ENCODE measurements at places on chromosomes 16 and 17.

GRCh38 chr16:26493751-26494150 is 573.0 kb upstream of the C16orf82 start:
- no peak for DNase-seq

GRCh38 chr16:88569614-88569984 is 604 bp upstream of the ZC3H18 start:
- DNase-seq = no peak

DNA sequence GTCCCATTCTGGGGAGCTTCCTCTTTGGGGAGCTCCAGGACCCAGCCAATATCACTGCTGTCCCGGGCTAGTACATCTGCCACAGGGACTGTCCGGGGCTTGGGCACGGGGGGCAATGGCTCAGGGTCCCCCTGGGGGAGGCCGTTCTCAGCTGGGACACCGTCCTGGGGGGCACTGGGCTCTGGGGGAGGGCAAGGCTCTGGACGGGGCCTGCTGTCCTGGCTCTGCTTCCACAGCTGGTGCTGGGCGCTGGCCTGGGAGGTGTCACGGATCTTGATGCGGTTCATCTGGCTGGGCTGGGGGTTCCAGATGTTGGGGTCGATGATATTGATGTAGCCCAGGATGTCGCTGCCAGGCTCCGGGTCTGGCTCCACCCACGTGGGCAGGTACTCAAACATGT is 26.1 kb downstream of the SLC5A10 start:
- no peak for DNase-seq

GRCh38 chr17:65848751-65849150 is 287.3 kb upstream of the AXIN2 start:
- DNase-seq = no peak

DNA sequence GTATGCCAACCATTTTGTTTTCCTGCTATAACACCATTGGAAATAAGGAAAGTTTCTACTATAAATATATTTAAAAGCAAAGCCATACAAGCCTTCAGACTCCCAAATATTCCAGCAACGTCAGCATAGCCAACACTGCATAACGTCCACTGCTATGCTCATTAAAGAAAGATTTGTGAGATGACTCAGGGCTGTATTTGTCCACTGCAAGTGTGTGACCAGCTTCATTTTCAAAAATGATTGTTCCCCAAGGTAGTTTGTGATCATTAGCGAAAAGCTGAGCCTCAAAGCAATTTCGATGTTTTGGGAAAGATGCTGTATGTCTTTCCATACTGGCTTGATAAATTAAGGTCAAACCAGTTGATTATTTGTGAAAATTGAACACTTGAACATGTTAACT is 14.9 kb upstream of the CCDC182 start:
- no peak for DNase-seq

GRCh38 chr17:46770818-46771560 is 47.5 kb downstream of the WNT3 start:
- DNase-seq = peak; percentile 27

- no peak for DNase-seq
Observed at GRCh38 chr17:64354824-64355535, 35.7 kb downstream of the PECAM1 start.

DNA sequence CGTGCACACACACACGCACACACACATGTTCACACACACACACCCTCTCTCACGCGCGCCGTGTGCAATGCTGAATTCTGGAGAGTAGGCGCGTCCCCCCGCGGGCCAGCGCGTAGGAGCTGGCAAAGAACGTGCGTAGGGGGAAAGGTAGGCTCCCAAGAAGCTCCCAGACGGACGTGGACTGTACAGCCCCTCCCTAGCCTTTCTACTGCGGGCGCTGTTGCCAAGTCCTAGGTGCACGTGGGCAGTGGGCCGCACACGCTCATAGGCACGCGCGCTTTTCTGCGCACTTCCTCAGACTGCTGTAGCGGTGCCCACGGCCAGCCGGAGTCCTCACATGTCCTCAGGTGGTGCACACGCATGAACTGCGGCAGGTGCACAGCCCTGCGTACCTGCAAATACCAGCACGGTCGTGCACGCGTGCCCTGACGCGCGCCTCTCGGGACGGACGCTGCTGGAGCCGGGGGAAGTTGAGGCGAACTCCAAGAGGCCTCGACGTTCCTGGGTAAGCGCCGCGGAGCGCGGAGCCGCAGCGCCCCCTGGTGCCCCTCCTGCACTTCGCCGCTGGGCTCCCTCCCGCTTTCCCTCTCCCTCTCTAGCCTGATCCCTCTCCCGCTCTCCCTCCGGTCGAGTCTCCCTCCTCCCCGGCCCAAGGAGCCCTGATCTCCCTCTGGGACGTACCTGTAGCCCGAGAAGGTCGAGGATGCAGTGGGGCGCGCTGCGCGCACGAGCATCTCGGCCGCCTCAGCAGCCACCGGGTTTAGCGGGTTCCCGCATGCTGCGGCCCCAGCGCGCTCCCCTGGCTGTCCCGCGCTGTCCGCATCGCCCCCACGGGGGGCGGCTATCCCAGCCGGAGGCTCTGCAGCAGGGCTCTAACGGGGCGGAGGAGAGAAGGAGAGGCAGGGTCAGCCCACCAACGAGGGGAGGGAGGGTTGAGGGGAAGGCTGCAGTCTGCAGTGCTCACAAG is 749 bp downstream of the GRIN2A start:
- DNase-seq = peak; percentile 41

- DNase-seq = no peak
Observed at GRCh38 chr17:56912105-56912999, 1.5 kb downstream of the TRIM25 start.

GRCh38 chr16:48864055-48864454 is 254.1 kb upstream of the N4BP1 start:
- no peak for DNase-seq

DNA sequence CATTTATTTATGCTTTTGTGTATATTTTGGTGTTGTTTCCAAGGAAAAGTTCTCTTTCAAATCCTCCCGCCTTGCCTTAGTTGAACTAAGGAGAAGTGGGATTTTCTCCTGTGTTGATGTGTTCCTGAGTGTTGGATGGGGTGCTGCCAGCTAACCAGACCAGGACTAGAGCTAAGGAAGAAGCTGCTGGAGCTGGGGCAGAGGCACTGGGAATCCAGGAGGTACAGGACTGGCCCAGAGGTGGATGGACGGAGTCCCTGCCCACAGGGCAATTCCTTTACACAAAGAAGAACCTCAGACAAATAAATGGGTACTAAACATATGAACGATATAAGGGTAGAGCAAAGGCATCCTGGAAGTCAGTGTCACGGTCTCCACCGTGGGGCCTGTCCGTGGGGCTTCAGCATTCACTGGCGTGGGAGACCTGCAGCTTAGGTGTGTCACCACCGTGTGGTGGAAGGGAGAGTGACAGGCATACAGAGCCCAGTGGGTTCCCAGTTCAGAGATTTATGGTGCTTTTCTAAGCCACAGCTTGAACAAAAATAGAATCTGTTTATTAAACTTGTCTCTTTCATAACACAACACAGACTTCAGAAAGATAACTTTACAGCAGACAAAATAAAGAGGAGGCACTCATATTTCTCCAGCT is 270.7 kb downstream of the NTN1 start:
- peak; percentile 51 for DNase-seq

DNA sequence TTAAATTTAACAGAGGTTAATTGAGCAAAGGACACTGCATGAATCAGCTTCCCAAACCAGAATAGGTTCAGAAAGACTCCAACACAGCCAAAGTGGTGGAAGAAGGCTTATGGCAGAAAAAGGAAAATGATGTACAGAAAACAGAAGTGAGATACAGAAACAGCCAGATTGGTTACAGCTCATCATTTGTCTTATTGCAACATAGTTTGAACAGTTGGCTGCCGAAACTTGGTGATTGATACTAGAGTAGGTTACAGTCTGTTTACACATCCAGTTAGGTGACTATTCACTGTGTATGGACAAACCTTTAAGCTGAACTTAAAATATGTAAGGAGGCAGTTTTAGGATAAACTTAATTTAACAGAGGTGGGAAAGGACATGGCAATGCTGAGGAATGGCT is 18.3 kb downstream of the TMEM100 start:
- no peak for DNase-seq

DNA sequence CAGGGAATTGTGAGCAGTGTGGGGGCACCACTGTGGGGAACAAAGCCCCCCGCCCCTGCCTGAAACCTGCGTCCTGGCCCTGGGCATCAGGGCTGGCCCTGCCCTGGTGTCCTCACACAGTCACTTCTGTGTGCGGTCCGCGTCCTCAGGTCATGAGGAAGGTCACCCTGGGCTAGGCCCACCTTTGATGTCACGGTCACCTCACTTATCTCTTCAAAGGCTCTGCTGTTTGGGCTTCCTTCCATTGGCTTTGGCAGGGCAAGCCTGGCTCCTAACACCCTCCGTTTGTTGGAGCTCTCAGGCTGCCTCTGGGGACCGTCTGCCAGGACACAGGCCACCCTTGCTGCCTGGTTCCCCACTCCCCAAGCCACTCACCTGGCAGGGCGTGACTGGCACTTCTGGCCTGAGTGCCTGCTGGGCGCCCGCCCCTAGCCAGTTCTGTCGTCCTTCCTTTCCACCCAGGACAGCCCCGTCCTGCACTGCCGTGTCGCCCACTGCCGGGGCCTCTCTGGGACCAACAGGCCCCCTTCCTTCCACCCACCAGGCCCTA is 8.8 kb downstream of the CENPX start:
- no peak for DNase-seq

GRCh38 chr17:6078458-6078871 is 8.3 kb downstream of the WSCD1 start:
- DNase-seq = no peak

- no peak for DNase-seq
Observed at GRCh38 chr17:79650283-79650682, 39.4 kb upstream of the RBFOX3 start.

DNA sequence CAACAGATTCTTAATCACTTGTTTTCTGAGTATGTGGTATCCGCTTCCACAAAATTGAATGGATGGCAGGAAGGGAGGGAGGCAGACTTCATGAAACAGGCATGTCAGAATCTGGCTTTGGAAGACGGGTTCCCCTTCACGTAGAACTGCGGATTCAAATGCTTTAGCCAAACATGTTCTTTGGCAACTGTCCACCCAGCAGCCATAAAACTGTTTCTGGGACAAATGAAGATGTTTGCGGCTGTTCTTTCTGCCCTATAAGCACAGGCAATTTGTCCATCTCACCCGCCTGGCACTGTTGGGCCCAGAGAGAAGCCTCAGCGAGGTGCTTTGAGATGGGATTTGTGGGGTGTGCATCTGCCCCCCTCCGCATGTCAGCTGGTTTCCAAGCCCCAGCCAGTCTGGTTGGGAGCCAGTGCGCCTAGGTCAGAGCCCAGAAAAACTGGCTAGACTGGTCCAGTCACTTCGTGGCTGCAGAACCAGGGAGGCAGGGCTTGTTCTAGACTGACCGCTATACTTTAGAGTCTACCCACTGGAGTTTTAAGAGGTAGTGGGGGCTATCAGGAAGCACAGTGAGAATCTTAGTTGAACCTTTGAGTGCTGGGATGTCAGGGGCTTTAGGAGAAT is 6.3 kb downstream of the CRHR1 start:
- DNase-seq = no peak

- no peak for DNase-seq
Observed at GRCh38 chr17:77666462-77666861, 292.0 kb upstream of the TNRC6C start.

DNA sequence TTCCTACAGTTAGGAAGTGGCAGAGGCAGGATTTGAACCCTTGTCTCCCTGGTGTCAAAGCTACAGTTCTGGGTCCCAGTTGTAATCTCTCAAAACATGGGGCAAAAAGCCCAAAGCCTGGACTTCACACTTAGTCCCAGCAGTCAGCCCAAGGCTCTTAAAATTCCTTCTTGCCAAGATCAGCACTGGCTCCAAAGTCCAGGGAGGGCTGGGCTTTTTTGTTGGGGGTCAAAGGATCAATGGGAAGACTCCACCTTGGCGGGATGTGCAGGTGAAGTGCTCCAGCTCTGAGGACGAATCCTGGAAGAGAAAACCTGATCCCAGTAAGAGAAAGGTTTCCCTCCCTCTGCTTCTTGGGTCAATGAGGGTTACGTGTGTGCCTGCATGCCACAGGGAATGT is 195.5 kb downstream of the HAPSTR1 start:
- DNase-seq = no peak

GRCh38 chr17:10651927-10652326 is 5.2 kb downstream of the MYH3 start:
- no peak for DNase-seq

GRCh38 chr17:8843344-8843743 is 24.1 kb downstream of the PIK3R6 start:
- DNase-seq = no peak

GRCh38 chr16:56657555-56658326 is at the start of gene MT1F:
Gene MT1F, plus strand, starts transcription at chr16:56657959. Its CDS starts 100 bp downstream, at chr16:56658059.
- DNase-seq = peak; percentile 50

GRCh38 chr17:75124819-75125162 is 6.8 kb downstream of the NT5C start:
- DNase-seq = no peak

All from stimulated activated CD4-positive, alpha-beta T cell treated with anti-CD3 and anti-CD28 coated beads, Interleukin-1b, Interleukin-23, amount 100 ng/mL, for 48 hours (primary cell).